ENCODE measurements at places on chromosomes 7 and 10.

DNA sequence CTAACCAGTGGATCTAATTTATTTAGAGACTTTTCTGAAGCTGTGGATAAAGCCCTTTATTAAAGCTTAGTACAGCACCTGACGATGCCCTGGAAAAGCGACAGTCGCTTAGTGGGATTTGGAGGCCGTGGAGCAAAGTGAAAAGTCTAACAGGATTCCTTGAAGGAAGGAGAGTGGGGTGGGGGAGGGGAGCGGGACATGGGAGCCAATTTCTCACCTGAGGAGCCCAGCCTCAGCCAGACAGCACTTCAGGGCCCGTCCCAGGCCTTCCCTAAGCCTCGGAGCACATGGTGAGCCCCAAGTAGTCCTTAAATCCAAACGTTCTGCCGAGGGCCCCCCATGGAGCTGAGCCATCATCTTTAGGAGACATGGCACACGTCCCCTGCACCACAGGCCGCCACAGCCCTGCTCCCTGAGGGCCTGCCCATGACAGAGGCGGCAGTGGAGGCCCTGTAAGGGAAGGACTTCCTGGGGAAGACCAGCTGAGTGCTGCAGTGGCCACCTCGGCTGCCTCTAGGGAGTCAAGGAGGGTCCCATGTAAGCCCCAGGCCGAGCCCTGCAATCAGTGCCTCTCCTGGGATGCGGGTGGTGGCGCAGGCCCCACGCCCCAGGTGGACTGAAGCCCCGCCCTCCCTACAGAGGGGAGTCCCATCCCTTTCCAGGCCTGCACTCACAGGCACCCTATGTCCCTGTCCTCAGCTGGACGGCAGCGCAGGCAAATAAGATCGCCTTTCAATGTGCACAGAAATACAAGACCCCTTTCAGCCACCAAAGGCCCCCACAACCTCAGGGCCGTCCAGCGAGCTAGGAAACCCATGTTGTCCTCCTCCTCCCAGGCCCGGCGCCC, 187.0 kb downstream of the MAD1L1 start:
- DNase-seq: no peak

- DNase-seq: peak; percentile 48
Observed at GRCh38 chr7:152512706-152513105, 76.9 kb upstream of the KMT2C start.

DNA sequence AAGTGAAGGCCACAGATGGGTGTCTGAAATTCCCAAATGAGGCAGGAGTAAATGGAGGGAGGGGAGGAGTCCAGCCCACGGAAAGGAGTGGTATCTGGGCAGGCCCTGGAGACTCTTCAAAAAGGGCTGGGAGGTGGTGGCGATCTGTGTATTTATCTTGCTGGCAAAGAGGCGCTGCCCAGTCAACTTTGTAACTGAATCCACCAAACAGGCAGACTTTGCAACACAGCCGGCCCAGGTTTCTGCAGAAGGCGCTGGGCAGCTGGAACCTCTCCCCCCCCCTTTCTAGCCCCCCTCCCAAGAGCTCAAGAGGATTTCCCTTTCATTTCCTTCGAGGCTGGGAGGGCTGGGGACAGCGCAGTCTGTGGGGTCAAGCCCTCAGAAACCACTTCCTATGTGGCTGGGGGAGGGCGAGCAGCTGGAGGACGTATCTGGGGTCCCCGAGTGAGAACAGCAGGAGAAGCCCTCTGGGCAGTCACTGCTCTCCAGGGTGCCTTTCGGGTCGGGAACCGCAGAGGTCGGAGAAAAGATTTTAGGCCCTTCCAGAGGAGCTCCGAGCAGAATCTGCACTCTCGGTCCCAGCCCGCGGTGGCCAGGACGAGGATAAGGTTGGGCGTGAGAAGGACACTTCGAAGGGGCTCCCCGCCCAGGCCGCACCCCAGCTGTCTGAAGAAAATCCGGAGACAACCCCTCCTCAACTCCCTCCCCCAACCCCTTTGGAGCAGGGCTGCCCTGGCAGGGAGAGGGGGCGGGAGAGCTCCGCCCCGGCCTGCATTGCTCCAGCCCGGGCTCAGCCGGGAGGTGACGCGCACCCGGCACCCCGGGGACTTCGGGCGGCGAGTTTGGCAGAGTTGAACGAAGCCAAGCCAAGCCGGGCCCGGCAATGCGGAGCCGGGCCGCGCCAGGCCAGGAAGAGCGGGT, 965 bp downstream of the ZCCHC24 start:
- DNase-seq: peak; percentile 56

- DNase-seq: peak; percentile 36
Observed at GRCh38 chr10:109956454-109957091, 33.3 kb upstream of the XPNPEP1 start.

- no peak for DNase-seq
Observed at GRCh38 chr7:86826948-86827347, 183.2 kb downstream of the GRM3 start.

DNA sequence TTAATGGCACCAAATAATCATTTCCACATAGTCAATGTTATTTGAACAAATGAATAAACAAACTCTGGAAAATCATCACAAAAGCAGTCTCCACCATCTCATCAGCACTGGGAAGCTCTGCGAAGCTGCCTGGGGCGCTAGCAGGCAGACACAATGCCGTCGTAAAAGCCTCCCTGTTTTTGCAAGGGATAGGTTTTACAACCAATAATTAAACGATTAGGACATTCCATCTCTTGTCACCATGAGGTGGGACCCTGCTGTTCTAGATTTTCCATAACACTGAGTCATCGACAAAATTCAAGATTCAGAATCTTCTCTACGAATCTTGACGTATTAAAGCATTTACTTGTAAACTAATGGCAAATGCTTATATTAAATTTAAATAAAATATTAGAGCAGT, 172.8 kb upstream of the AKR1E2 start:
- no peak for DNase-seq

DNA sequence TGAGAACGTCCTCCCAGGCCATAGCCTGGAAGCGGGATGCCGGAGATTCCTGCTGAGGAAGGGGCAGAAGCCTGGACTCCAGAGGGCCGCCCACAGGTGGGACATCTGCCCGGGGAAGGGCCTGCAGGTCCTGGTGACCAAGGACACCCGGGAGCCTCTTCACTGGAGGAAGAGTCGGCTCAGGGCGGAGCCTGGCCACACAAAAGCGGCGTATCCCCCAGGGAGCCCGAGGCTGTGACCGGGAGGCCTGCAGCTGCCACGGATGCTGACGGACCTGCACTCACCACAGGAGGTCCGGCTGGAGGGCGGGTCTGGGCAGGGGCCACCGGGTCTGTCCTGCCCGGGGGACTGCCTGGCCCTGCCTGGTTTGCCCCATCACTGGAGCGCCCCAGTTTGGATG, 15.5 kb upstream of the ADGRA1 start:
- DNase-seq: no peak

- no peak for DNase-seq
Observed at GRCh38 chr10:82089327-82089726, 214.3 kb downstream of the NRG3 start.

DNA sequence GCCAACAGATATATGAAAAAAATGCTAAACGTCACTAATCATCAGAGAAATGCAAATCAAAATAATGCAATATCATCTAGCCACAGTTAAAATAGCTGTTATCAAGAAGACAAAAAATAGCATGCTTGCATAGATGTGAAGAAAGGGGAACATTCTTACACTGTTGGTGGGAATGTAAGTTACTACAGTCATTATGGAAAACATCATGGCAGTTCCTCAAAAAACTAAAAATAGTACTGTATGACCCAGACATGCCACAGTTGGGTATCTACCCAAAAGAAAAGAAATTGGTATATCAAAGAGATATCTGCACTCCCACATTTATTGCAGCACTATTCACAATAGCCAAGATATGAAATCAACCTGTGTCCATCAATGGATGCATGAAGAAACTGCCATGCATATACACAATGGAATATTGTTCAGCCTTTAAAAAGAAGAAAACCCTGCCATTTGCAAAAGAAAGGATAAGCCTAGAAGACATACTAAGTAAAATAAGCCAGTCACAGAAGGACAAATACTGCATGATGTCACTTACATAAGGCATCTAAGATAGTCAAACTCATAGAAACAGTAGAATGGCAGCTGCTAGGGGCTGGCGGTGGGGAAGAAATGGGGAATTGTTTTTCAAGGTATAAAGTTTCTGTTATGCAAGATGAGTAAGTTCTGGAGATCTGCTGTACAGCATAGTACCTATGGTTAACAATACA, 107.0 kb downstream of the PTPN20 start:
- DNase-seq: no peak

DNA sequence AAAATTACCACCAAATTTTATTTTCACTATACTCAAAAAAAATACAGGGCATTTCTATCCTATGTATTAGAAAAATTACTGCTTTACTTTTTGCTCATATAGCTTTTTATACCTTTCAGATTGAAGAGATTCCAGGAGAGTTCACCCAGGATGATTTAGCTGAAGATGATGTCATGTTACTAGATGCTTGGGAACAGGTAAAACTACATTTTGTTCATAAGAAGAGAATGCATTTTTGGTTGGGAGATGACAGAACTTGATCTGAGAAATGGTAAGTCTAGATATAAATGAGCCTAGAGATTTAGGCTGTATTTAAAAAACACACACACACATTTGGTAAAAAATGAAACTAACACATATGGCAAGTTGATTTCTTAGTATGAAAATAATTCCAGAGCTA, 38.1 kb upstream of the ARL4A start:
- DNase-seq: no peak

GRCh38 chr10:89351412-89351779, 23.6 kb downstream of the IFIT3 start:
- DNase-seq: no peak

- DNase-seq: no peak
Observed at GRCh38 chr10:59012839-59013238, 163.6 kb upstream of the PHYHIPL start.

- DNase-seq: no peak
Observed at GRCh38 chr7:130139193-130139960, 65.8 kb downstream of the TMEM209 start.

GRCh38 chr10:6144406-6145165, 55.8 kb downstream of the RBM17 start:
- peak; percentile 92 for DNase-seq

DNA sequence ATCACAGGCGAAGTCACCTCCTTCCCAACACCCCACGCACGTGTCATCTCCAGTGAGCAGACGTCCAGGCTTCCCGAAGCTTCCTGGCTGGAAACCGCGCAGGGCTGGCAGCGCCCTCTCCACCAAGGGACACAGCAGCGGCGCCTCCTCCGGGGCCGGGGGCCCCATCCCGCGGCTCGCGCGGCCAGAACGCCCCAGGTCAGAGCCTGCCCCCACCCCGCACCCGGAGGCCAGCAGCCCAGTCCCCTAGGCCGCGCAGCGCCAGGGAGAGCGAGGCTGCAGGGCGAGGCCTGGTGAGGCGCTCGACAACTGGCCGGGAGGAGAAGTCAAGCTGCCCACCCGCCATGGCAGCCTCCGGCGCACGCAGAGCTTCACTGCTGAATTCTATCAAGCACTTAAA, 247.0 kb downstream of the SEMA3D start:
- DNase-seq: no peak

DNA sequence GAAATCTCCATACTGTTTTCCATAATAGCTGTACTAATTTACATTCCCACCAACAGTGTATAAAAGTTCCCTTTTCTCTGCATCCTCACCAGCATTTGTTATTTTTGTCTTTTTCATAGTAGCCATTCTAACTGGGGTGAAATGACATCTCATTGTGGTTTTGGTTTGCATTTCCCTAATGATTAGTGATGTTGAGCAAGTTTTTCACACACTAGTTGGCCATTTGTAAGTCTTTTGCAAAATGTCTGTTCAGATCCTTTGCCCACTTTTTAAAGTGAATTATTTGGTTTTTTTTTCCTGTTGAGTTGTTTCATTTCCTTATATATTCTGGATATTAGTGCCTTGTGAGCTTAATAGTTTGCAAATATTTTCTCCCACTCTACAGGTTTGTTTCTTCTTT, 101.0 kb upstream of the NFE2L3 start:
- no peak for DNase-seq

- DNase-seq: no peak
Observed at GRCh38 chr10:11746883-11747539, 4.8 kb downstream of the ECHDC3 start.

GRCh38 chr7:37961251-37961650, 40.8 kb downstream of the EPDR1 start:
- DNase-seq: no peak

DNA sequence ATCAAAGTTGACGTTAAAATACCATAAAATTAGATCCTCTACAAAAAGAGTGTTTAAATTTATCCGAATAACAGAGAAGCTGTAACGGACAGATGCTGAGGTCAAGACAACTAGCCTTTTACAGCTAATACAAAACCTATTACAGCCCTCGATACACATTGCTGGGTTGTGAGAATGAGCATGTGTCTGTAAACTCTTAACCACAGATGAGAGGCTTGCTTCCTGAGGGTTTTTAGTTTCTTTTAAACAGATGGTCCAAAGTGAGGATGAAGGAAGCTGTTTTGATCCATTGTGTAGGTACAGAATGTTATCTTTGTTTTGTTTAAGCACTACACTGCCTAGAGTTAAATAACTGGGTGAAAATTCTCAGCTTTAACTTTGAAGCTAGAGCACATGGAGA, 578.2 kb downstream of the PARD3 start:
- DNase-seq: no peak

DNA sequence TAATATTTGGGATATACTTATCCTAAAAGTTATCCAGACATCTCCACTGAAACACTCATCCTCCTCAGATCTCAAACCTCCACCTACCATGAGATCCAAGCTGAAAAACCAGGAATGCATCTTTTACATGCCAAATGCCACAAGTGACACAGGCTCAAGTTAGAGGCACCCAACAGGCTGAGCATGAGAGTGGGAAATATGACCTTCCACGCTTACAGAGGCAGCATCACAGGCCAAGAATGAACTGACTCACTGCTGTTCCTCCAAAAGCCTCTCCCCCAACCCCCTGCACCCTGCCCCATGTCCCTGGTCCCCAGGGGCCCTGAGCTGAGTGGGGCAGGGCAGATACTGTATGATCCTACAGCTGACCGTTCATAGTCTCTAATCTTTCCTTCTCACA, 4.8 kb upstream of the MTPAP start:
- DNase-seq: no peak

DNA sequence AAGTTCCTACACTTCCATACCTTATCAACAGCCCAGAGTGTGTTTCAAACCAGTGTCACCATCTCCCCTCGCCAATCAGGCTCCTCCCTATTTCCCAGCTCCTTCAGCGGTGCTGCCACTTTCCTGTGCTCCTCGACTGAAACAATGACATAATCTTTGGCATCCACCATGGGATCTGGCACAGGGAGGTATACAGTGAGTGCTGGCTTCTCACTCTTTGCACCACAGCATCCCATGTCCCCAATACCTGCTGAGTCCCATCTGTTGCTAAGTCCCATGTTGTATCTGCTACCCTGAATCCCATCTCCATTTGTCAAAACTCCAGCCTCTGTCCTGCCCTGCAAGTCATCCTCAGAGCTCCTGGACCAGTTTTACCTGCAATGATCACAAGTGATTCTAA, 15.4 kb downstream of the PAXIP1 start:
- no peak for DNase-seq

DNA sequence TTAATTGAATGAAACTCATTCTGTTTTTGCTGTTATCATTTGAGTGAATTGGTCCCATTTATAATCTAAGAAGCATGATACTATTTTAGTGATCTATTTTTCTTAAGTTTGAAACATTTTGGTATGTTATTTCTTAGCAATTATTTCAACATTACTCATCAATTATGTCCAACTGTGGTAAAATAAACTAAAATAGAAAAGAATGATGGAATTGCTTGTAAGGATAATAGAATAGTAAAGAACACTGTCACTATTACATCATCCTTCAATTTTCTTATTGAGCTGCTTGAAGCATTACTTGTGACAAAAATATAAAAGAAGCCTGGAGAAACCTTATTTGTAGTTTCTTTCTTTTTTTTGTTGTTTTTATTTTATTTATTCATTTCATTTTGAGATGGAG, 42.4 kb downstream of the ZNF487 start:
- no peak for DNase-seq

Data from CD4-positive, alpha-beta T cell treated with Interleukin-6 for 4 hours (primary cell).